Stimulated activated CD8-positive, alpha-beta memory T cell treated with anti-CD3 and anti-CD28 coated beads, Interleukin-15, amount 100 ng/mL, for 24 hours (primary cell): ENCODE measurements at places on chromosomes 6 and 20.

DNA sequence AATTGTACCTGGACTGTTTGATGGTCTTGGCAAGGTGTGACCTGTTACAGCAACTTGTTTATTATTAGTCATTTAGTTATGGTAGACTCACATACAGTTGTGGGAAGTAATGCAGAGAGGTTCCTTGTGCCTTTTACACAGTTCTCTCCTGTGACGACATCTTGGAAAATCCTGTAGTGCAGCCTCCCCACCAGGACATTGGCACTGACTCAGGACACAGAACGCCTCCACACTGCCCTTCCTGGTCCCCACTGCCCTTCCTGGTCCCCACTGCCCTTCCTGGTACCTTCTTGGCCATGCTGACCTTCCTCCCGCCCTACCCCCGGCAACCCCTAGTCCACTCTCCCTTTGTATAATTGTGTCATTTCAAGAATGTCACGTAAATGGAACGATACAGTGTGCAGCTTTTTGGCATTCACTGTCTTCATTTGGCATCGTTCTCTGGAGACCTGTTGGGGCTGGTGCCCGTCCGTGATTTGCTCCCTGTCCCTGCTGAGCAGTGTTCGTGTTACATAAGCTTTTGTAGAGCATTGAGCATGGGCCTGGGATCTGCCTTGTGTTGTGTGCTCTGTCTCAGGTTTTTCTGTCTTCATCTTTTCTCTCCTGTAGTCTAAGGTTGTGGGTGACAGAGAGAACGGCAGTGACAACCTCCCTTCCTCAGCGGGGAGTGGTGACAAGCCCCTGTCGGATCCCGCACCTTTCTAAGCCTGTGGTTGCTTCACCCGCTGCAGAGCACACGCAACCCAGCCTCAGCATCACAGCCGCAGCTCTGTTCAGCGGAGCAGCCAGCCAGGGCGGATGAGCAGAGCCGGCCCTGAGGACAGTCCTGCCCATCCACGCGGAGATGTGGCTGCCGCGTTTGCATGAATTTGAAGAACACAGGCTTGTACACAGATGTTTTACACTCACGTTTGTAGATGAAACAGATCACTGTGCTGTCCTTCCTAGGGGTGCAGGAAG lies 5.4 kb upstream of the DNAJC5 start:
- no peak for DNase-seq

DNA sequence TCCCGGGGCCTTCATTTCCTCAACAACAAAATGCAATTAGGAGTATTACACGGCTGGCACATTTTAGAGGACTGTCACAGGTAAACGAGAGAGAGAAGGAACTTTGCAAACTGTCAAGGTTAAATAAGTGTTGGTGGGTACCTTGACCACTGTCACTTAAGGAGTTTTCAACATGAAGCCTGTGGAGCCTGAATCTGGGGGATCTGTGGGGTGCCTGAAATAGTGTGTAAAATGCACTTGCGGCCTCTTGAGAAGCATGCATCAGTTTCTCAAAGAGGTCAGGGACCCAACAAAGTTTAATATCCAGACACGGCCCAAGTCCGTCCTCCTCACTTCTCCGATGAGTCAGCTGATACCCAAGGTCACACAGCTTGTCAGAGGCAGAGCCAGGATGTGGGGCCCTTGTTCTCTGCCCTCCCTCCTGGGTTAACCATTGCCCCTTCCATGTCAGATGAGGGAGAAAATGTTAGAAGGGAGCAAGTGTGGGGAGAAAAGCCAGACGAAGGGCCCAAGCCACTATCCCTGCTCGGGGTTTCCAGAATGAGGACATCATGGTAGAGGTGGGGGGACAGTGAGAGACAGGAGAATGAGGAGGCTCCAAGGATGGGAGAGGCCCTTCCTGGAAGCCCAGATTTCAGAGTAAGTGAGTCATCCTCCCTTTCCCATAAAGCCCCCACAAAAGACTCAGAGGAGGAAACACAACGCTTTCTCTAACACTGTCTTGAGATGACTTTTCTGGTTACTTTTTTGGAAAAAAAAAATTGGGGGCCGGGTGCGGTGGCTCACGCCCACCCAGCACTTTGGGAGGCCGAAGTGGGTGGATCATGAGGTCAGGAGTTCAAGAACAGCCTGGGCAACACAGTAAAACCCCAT lies 42.2 kb downstream of the C6orf132 start:
- no peak for DNase-seq

- no peak for DNase-seq
Observed at GRCh38 chr6:125930765-125931418, 25.7 kb upstream of the HINT3 start.

- no peak for DNase-seq
Observed at GRCh38 chr6:136987526-136987925, 57.2 kb downstream of the IL20RA start.

- DNase-seq = no peak
Observed at GRCh38 chr6:168244961-168245551, 74.5 kb downstream of the DACT2 start.

GRCh38 chr6:82183642-82184282 lies 63.8 kb downstream of the IBTK start:
- DNase-seq = no peak

DNA sequence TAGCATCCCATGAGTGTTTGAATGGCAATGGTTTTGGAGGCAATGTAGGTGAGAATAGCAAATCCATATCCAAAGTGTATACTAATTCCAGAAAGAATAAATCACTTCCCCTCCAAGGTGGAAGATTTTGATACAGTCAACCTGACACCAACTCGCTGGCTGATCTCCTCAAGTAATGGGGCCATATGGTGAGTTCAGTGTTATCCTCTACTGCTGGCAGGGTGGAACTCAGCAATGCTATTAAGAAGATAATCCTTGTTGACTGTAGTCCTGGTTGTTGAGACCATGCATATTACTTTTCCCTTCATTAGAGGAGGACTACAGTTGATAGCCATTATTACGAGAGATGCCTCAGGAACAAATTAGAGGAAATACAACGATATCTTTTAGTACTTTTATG lies 17.8 kb upstream of the HLA-DQB1 start:
- no peak for DNase-seq

GRCh38 chr20:37389241-37389747 lies 43.4 kb downstream of the SRC start:
- DNase-seq = no peak

- DNase-seq = no peak
Observed at GRCh38 chr6:163708466-163708865, 293.9 kb downstream of the QKI start.
